ENCODE measurements at places on chromosomes 7 and 10.

GRCh38 chr10:48505394-48506112 is 99.3 kb downstream of the ARHGAP22 start:
- DNase-seq = no peak

DNA sequence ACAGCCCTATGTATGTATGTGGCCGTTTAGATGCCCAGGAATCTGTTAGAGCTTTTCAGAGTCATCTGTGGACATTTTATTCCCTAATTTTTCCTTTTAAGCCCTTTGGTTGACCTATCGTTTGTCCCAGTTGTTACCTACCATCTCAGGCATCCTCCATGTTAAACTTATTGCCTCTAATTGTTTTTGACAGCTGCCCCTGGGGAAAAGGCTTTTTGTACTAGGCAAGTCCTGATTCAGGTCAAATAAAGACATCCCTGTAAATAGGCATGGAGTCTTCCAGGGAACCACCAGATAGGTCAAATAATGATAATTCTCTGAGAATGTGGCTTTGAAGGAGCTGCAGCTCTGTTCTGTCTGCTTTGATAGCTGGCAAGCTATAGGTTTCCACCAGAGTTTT is 87.7 kb upstream of the CYP26C1 start:
- no peak for DNase-seq

GRCh38 chr7:69204943-69205342 is 393.3 kb upstream of the AUTS2 start:
- no peak for DNase-seq

- DNase-seq = no peak
These were observed 60.4 kb upstream of the ADO start for GRCh38 chr10:62744136-62744535.

DNA sequence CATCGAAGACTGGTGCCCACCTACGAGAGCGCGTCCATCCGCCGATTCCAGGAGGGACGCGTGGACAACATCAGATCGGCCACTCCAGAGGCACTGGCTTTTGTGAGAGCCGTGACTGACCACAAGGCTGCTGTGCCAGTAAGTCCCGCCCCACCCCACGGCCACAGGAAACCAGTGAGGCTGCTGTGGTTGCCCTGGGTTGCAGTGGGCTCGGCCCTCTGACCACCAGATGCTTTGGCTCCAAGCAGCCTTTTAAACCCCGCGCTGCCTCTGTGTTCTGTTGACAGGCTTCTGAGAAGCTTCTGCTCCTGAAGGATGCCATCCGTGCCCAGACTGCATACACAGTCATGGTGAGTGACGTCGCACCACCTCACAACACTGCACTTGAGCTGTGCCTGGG is 24.4 kb upstream of the C10orf53 start:
- no peak for DNase-seq

- DNase-seq = no peak
These were observed 37.7 kb downstream of the TRIL start for GRCh38 chr7:28920424-28920823.

DNA sequence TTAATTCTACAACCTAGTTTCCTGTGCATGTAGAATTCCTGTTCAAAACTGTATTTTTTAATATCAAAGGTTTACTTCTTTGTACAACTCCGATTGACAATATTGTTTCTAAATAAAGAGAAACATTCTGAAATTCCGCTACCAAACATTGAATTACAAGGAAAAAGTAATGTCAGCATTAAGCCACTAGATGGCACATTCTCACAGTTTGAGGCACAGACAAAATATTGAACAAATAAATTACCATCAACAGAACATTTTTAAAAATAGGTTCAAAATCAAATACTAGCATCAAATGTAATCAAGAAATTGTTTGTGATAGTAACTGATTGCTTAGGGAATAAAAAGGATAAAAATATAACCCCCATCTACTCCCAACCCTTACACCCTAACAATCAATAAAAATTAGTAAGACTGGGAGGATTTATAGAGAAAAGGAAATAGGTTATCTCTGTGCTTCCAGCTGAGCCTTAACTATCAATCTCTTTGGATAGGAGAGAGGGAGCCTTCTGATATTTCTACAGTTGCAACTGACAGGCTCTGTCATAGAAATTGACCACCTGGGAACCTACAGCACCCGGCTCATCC is 86.6 kb upstream of the C7orf33 start:
- DNase-seq = no peak

- no peak for DNase-seq
These were observed 18.8 kb downstream of the TRIL start for GRCh38 chr7:28939367-28939766.

DNA sequence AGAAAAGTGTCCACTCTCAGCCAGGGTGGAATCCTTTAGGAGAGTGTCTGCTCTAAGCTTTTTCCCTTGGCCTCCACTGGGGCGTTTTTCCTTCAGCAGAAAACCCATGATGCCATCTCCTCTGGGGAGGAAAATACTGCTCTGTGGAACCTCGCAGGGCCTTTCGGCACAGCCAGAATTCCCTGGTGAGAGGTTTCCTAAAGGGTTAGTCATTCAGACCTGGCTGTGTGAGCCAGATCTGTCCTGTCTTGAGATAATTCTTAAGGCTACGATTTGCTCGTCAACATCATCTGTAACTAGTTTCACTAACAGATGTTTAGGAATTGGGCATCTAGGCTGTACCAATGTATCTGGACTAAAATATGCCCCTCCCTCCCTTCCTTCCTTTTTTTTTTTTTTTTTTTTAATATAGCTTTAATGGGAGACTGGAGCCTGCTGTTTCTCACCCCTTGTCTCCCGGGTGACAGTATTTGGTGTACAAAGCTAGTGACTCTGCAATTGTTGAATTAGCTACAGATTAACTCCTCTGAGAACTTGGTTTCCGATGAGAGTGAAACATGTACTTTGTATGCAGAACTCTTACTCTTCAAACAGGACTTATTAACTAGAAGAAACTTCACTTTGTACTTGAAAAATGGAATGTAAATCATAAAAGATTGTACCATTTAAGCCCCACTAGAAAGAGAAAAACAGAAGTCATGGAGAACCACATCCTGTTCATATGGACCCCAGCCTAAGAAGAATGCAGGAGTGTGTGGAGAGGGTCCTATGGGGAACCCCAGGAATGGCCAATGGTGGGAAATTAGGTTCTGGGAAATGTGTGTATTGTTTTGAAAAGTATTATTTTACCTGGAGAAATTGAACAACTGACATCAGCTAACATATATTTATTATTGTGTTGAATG is 230.9 kb downstream of the CAMK1D start:
- no peak for DNase-seq

DNA sequence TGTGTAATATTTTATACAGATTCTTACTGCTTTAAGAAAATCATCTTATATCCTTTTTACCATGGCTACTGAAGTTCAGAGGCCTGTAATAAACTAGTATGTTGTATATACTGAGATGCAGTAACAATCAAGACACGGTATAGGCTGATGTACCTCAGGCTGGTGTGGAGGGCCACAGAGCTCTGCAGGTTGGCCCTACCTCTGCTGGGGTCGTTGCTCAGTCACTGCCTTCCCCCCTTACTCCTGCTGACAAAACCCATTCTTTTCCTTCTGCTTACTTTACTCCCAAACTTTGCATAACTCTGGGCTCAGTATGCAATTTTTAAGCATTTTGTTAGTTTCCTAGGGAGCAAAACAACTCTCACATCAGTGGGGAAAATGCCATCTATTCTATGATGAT is 200.1 kb upstream of the FOXP2 start:
- no peak for DNase-seq

DNA sequence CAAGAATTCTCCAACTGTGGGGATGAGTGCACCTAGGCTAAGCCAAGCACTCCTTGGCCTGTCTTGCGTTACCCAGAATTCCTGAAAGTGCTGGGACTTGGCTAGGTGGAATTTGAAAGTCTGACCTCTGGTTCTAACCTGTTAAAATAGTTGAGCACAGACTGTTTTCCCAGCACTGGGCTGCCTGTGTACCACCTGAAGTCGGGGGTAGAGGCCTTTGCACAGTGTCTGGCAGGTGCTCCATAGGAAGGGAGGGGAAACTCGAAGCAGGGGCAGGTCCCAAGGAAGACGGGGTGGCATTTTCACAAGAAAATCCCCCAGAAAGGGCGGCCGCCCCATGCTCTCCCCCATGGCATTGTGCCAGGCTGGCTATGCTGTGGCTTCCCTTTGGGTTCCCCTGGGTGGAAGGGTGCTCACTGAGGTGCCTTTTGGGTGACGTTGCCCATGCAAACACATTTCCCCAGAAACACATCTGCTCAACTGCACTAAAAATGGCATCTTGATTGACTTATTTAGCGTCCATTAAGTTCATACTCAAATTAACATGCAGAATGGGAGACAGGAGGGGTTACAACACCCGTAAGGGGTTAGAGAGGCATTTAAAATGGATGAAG is 62.9 kb downstream of the SYPL1 start:
- DNase-seq = no peak

- DNase-seq = no peak
These were observed 26.2 kb upstream of the MSRB2 start for GRCh38 chr10:23069019-23069815.

- DNase-seq = no peak
These were observed 27.8 kb downstream of the RPP38 start for GRCh38 chr10:15124908-15125307.

DNA sequence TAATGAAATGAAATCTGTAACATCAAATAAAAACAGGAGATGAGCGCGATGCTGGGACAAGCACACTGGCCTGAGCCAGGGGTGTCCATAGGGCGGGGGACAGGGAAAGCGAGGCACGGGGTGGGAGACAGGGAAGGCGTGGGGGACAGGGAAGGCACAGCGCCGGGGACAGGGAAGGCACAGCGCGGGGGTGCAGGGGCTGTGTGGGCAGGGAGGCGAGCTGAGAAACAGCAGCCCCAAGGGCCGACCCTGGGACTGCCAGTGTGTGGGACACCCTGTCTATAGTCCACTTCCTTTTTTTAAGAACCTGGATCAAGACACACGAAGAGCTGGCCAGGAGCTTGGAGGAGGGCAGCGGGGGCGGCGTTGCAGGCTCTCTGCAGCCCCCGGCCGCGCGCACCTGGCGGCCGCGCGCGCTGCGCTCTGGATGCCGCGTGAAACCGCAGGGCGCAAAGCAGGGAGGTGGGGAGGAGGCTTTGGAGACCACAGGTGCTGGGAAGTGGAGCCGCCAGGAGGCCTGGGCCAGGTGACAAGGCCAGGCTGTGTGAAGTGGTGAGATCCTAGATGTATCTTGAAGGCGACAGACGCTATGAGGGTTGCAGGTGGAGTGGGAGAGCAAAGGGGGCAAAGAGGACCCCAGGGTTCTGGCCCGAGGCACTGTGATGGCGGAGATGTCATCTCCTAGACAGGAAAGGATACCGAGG is 157.7 kb downstream of the COBL start:
- no peak for DNase-seq

- DNase-seq = no peak
These were observed 18.6 kb upstream of the ADRB1 start for GRCh38 chr10:114024876-114025610.

GRCh38 chr7:43513251-43513650 is 69.7 kb upstream of the STK17A start:
- DNase-seq = no peak

GRCh38 chr7:16759840-16760239 is 6.3 kb downstream of the TSPAN13 start:
- DNase-seq = no peak

GRCh38 chr10:102918817-102919245 is 737 bp downstream of the CNNM2 start:
- DNase-seq = peak; percentile 51

GRCh38 chr10:118216571-118217170 is 125.5 kb downstream of the FAM204A start:
- no peak for DNase-seq

- DNase-seq = no peak
These were observed 33.4 kb downstream of the ELFN1 start for GRCh38 chr7:1703441-1703840.

- DNase-seq = no peak
These were observed 1409.1 kb upstream of the CELF2 start for GRCh38 chr10:9608602-9609001.

GRCh38 chr10:130963786-130964522 is 347.6 kb downstream of the TCERG1L start:
- no peak for DNase-seq

DNA sequence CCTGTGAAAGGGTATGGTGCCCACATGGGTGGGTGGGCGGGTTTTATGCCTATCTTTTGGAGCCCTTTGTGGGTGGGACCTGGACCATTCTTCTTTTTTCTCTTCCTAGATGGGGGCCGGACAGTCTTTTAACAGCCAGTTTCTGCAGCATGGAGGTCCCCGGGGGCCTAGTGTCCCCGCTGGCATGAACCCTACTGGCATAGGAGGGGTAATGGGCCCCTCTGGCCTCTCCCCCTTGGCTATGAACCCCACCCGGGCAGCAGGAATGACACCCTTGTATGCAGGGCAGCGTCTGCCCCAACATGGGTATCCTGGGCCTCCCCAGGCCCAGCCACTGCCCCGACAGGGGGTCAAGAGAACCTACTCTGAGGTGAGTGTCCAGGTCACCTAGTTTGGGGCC is 9.1 kb downstream of the ZMIZ2 start:
- no peak for DNase-seq

GRCh38 chr10:33390046-33390445 is 55.6 kb upstream of the NRP1 start:
- no peak for DNase-seq

- no peak for DNase-seq
These were observed 59.1 kb downstream of the NRF1 start for GRCh38 chr7:129670656-129671055.

DNA sequence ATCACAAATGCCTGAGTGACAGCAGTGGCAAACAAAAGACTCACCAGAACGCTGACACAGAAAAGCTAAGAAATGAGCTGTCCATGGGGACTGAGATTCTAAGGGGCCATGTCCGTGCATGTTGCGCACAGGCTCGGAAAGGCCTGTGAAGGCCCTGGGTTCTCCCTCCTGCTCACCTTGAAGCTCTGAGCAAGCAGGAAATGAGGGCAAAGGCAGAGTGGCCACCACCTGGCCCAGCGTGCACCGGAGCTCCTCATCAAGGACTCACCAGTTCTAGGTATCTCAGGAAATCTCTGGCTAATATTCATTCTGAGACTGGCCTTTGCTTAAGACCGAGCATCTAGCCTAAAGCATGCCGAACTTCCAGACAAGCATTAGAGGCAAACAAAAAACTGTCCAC is 52.7 kb downstream of the MAD1L1 start:
- DNase-seq = no peak

GRCh38 chr7:5206686-5207085 is 16.7 kb downstream of the WIPI2 start:
- DNase-seq = no peak

DNA sequence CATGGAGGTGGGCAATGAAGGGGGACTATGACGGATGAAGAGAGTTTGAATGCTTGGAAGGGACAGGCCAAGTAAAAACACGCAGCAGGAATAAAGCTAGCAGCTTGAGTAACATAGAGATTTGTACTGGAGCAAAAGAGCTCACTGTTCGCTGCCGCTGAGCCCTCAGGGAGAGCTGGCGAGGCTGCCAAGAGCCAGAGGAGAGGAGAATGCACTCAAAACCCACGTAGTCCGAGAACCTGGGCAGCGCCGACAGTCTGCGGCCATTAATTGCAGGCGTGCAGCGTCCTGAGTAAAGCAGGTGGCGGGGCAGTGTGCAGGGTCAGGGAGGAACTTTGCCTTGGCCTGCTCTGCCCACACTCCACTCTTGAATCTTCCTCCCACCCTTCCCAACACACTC is 68.2 kb downstream of the SLC37A3 start:
- DNase-seq = no peak
